ENCODE measurements at places on chromosomes 1 and 21.
A peak's percentile ranks its signal among the peaks of the same experiment; 100 is the strongest.

DNA sequence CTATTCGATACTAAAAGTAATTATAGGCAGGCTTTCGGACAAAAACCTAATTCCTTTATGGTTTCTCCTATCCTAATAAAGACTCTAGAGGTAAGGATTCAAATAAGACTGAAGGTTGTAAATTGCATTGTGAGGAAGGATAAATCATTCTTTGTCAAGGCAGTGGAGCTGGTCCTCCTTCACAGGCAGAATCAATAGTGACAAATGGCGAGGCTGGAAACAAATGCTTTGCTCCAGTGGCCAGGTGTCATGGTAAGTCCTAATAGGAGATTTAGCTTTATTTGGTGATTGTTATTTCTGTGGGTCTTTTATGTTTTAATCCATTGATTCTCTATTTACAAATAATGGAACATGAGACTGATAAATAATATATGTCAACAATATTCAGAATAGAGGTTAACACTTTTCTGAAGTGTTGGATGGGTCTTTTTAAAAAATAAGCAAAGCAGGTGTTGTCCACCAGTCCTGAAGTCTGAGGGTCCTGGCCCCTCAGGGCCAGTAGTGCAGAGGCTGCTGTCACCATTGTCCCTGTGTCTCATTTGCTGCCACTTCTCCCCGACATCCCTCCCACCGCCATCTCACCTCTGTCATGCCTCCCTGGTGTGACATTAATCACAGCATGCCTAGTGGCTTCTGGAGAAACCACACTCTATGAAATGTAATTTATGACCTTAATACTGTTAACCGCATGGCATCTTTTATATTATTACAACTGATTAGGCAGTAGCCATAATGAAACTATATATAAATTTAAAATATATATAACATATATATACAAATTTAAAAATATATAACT lies 120.9 kb upstream of the MAGI3 start:
- DNase-seq: no peak

- DNase-seq: no peak
Observed at GRCh38 chr1:172902200-172902599, 148.5 kb downstream of the TNFSF18 start.

GRCh38 chr1:200642481-200642880 lies 21.9 kb upstream of the KIF14 start:
- DNase-seq: no peak

DNA sequence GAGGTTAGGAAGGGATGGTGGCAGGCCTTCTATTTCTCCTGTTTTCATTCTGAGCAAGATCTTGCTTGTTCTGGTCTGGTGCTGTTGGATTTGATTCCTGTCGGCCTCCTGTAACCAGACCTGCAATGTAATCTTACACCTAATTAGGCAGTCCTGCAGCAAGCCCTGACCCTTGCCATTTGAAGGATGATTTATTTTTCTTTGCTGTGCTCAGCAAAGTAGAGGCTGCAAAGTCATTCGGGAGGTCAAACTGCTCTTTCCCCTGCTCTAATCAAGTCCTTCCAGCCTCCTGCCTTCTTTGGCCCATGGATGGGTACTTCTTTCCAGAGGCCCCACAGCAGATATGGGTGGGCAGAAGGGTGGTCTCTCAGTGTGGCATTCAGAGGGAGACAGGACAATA lies 417.7 kb upstream of the USP24 start:
- DNase-seq: no peak

- DNase-seq: peak; percentile 74
Observed at GRCh38 chr1:217089361-217090014, 366.3 kb upstream of the ESRRG start.

- DNase-seq: no peak
Observed at GRCh38 chr1:9912264-9912936, 2.3 kb upstream of the CTNNBIP1 start.

DNA sequence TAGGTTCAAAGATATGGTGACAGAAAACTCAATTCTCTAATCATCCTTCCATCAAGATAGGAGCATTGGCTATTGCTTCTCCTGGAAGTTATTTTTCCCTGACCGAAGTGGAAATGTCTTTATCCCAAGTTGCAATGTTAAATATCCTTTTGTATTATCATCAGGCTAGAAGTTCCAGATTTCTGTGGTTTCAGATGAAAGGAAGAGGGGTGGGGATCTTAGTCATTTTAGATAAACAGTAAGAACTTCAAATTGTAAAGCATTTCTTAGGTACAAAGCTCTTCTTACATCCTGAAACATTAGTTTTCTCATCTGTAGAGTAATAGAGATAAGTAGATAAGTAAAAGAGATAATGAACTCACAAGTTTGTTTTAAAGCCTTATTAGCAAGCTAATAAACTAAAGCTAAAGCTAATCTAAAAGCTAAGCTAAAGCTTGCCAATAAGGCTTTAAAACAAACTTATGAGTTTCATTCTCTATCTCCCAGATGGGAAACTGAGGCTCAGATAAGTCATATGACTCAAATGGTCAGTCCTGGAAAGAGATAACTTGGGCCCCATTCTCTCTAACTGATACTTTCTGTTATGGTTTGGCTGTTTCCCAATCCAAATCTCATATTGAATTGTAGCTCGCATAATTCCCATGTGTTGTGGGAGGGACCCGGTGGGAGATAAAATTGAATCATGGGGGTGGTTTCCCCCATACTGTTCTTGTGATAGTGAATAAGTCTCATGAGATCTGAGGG lies 99.2 kb upstream of the KCNK2 start:
- no peak for DNase-seq

- DNase-seq: no peak
Observed at GRCh38 chr1:84998642-84999280, 1.8 kb upstream of the MCOLN2 start.

DNA sequence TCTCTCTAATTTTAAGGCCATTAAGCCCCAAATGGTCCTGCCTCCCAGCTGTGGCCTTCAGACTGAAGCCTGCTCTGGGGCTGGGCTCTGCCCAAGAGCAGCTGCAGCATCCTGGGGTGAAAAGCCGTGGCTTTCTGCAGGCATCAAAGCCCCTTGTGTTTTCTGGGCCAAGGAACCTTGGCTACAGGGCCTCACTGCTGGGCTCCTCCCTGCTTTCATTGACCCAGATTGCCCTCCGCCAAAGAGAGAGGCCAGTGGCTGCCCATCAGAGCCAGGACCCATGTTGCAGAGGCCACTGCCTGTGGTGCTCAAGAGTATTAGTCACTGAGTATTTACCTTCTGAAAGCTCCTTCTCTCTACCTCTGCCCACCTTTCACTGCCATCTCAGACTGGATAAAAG lies 1.6 kb downstream of the ZNF648 start:
- DNase-seq: peak; percentile 12

DNA sequence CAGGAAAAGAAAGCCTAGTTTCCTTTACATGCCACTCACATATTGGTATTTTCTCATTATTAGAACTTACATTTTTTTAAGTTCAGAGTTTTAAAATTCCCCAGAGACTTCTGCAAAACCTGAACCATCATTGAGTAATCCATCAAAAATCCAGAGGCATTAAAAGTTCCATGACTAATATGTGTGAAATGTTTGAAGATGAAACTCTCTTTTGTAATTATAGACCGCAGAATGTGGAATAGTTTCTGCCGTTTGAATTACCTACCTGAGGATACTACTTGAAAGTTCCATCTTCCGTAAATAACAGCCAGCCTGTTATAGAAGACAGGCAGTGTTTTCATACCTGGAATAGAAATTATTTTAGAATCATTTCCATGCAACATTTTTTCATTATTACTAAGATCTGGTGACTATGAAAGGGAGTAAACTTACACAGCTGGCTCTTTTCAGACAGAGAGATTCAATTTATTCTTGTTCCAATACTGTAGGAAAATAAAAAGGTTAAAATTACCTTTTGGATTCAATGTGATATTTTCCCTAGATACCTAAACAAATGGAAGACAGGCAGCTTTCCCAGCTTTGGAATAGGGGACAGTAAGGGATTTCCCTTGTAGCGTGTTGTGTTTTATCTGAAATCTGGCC lies 131.4 kb downstream of the ST6GALNAC5 start:
- DNase-seq: no peak

GRCh38 chr1:94299627-94300553 lies 62.5 kb upstream of the ARHGAP29 start:
- no peak for DNase-seq

- DNase-seq: no peak
Observed at GRCh38 chr1:16243215-16243610, 6.2 kb upstream of the CPLANE2 start.

- no peak for DNase-seq
Observed at GRCh38 chr1:16605532-16606505, 7.5 kb downstream of the NBPF1 start.

GRCh38 chr1:229452956-229453801 lies 19.3 kb upstream of the ACTA1 start:
- DNase-seq: peak; percentile 23

DNA sequence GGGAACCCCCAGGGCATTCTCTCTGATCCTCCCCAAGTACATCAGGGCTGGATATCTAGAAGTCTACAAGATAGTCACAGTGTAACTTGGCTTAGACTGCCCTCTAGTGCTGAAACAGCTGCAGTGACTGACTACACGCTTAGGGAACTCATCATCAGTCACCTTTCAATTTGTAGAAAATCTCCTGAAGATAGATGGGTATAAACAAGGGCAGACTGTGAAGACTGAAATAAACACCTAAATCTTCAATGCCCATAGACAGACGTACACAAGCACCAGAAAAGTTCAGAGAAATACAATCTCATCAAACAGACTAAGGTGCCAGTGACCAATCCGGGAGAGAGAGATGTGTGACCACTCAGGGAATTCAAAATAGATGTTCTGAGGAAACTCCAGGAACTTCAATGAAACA lies 46.6 kb downstream of the PACC1 start:
- DNase-seq: no peak

DNA sequence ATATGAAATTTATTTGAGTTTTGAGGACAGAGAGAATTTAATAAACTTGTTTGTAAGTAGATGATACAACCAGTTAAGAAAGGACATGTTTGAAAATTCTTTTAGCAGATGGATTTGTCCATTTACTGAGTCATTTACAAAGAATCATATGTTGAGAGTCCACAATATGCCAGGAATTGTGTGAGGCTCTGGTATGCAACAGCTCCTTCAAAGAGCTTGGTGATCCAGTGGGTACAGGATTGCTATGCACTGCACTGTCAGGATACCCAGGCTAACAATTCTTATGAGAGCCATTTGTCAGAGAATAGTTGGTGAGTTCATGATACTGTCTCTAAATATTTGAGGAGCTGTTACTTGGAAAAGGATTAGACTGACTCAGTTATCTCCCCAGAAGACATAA lies 11.0 kb downstream of the DNM3 start:
- DNase-seq: no peak

GRCh38 chr1:156656806-156657740 lies 15.2 kb downstream of the BCAN start:
- peak; percentile 61 for DNase-seq

DNA sequence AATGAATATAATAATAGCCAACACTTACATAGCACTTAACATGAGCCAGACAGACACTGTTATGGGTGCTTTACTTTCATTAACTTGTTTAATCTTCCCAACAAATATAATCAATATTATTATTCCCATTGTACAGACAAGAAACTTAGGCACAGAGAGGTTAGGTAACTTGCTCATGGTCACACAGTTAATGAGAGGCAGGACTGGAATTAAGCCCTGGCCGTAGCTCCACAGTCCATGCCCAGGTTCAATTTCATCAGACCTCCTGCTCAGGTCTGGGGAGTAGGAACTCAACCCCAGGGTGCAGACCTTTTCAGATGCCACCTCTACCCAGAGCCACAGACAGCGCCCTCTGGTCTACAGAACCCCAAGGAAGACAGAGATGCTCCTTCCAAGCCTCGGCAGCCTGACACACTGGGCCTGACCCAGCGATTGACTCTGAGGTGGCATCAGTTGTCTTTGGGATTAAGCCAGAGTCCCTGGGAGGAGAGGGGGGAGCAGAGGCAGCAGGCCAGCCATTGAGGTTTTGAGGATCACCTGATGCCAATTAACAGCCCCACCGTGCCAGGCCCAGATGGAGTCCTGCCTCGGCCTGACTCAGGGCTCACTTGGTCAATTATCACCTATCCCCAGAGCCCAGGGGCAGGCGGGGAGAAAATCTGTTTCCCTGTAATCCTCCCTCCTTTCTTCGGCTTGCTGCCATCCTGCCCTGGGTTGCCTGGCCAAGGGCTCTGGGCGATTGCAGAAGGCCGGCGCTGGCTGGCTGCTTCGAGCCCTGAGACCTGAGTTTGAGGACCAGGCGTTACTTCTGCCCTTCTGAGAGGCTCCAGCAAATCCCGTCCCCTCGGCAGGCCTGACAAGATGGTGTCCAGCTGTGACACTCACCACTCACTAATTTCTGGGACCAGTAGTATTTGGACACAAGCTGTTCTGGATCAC lies 116.7 kb downstream of the LACTBL1 start:
- DNase-seq: no peak

- DNase-seq: no peak
Observed at GRCh38 chr1:46379996-46380395, 14.1 kb upstream of the FAAH start.

DNA sequence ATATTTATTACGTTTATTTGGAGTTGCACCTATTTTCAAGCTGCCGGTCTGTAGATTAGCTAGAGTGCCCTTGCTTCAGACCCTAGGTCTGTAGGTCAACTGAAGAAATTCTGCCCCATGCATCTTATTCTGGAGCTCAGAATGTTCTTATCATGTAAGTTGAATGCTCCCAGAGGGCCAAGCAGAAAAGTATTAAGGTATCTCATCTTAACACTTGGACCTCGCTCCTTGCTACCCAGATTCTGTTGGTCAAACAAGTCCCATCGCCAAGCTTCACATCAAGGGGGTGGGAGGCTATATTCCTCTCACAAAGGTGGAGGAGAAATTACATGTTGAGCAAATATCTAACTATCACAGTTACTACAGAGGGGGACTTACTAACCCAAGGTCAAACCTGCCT lies 187.7 kb downstream of the C1orf94 start:
- DNase-seq: no peak

DNA sequence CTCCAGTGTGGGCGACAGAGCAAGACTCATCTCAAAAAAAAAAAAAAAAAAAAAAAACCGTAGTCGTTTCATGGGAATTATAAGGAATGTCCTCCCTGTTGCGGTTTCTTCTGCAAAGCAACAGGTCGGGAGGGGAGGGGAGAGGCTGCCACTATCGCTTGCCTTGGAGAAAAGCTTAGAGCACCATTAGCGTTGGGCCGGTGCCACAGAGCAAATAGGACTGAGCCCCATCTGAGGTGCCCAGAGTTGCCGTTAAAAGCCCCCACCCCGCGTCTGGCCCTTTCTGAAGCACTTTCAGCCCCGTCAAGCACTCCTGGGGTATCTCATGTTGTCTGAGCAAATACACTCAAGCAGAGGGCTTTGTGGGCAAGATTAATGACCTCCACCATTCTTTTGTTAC lies 2.2 kb downstream of the RIPPLY3 start:
- no peak for DNase-seq

GRCh38 chr1:228118040-228118439 lies 8.9 kb upstream of the MRPL55 start:
- no peak for DNase-seq

- DNase-seq: no peak
Observed at GRCh38 chr1:88917321-88918025, 26.1 kb upstream of the GTF2B start.

- no peak for DNase-seq
Observed at GRCh38 chr1:28195780-28196179, 19.3 kb upstream of the PTAFR start.
